ENCODE measurements at places on chromosomes 1 and 21. TPM values are rescaled to one million over a fixed set of nuclear protein-coding genes. Genes with fewer than 3 reads are reported as not detected.

Gene DFFB
- total RNA-seq: 7.8 TPM

Gene TTLL7
- total RNA-seq: 16.0 TPM

GRCh38 chr1:100584761-100585745, 47.1 kb downstream of the GPR88 start:
- DNase-seq: peak; percentile 50

DNA sequence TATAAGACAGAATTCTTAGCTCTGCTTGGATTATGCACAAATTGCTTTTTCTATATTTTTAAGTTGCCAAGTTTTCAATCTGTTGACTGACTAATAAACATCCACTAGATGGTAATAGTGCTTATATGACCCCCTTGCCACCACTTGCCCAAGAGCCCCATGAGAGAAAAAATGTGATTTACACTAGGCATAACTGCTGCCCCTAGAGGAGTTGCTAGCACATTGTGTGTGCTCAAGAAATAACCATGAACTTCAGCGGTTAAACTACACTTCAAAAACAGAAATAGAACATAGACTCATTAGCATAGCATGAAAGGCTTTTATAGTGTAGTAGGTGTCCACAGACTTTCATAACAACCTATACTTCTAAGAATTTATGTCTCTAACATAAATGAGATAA, 61.4 kb downstream of the BRINP3 start:
- no peak for DNase-seq

- peak; percentile 48 for DNase-seq
Measured at GRCh38 chr1:221991221-221991620, 249.3 kb upstream of the DUSP10 start.

GRCh38 chr1:202599669-202600431, 110.4 kb downstream of the SYT2 start:
- DNase-seq: peak; percentile 85

Gene GSTM5
- 13.0 TPM for total RNA-seq

GRCh38 chr1:198363625-198364151, 176.8 kb downstream of the ATP6V1G3 start:
- no peak for DNase-seq

Gene HPCA
- not detected for total RNA-seq

Gene NPHS2
- not detected for total RNA-seq

GRCh38 chr1:159832309-159832708, 5.6 kb downstream of the SLAMF8 start:
- no peak for DNase-seq

DNA sequence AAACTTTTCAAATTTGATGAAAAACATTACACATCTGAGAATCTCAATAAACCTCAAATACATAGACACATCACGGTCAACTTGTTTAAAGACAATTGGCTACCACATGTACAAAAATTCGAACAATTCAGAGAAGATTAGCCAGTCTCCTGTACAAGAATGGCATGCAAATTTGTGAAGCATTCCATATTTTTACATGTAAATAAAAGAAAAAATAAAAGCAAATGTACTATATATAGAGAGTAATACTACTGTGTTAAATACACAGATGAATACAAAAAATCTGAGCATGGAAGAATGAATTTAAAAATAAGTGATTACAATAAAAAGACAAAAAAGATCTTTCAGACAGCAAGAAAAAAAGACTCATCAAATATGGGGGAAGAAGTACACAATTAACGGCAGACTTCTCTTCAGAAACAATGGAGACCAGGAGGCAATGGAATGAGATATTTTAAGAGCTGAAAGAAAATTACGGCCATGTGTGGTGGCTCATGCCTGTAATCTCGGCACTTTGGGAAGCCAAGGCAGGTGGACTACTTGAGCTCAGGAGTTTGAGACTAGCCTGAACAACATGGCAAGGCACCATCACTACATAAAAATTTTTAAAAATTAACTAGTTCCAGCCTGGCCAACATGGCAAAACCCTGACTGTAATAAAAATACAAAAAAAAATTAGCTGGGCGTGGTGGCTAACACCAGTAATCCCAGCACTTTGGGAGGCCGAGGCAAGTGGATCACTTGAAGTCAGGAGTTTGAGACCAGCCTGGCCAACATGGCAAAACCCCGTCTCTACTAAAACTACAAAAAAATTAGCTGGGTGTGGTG, 23.2 kb downstream of the HAX1 start:
- DNase-seq: no peak

- DNase-seq: no peak
Measured at GRCh38 chr1:5002676-5003075, 348.3 kb downstream of the AJAP1 start.

- peak; percentile 4 for DNase-seq
Measured at GRCh38 chr1:75134647-75135572, 722 bp downstream of the LHX8 start.

- peak; percentile 73 for DNase-seq
Measured at GRCh38 chr1:219296430-219297355, 123.0 kb downstream of the LYPLAL1 start.

Gene CACNA1E
- not detected for total RNA-seq

GRCh38 chr1:30507016-30507312, 216.4 kb downstream of the MATN1 start:
- DNase-seq: no peak

- peak; percentile 97 for DNase-seq
Measured at GRCh38 chr1:24683713-24684162, 40.6 kb downstream of the SRRM1 start.

Gene RGS13
- not detected for total RNA-seq

GRCh38 chr1:40305451-40305850, 11.6 kb downstream of the COL9A2 start:
- DNase-seq: peak; percentile 27

GRCh38 chr1:85621430-85621829, 40.9 kb downstream of the CCN1 start:
- DNase-seq: no peak

Gene TBX15
- total RNA-seq: 0.63 TPM

DNA sequence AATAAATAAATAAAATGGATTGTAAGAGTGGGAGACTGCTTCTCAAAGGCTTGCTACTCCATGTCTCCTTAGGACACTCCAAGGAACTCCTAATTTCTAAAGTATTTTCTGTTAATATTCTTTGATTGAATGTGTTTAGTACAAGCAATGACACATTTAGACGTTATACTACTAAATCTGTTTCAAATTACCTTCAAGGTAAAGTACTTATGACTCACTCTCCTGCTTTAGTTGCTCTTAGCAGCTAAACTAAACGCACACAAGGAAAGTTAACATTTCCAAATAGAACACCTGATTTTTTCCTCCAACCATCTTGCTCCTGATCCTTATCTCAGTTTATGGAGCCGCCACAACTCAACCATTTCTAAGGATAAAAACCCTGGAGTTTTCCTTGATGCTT, 969.8 kb upstream of the ADGRL4 start:
- DNase-seq: no peak

DNA sequence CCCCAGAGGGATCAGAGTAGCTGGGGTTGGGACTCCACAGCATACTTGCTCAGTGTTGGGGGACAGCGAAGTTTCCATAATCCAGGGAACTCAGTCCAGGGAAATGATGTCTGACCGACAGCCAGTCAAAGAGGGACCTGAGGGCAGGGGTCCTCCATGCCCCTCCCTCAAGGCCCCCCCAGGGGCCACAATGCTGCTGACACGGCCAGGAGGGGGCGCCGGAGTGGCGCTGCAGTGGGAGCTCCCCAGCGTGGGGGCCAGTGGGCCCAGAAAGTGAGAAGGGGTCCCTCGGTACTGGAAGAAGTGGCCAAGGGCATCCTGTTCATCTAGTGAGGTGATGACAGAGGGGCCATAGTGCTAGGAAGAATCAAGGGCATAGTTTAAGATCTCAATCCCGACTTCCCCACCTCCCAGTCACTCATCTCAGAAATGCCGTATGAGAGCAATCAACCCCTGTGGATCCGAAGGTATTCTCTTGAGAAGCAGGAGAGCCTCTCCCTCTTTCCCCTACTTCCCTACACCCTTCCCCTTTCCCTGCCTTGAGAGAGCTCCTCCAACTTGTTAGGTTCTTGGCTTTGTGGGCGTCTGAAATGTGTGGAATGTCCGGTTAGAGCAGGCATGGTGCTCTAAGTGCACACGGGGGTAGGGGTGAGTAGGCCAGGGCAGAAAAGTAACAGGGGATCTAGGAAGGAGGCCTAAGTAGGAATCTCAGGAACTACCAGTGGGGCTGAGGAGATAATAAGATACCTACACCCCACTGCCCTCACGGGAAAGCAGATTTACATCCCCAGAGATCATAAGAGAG, 4.1 kb downstream of the NUDT17 start:
- peak; percentile 75 for DNase-seq

Measured in fibroblast of the aortic adventitia (primary cell).